ENCODE measurements at places on chromosomes 1 and 21.

DNA sequence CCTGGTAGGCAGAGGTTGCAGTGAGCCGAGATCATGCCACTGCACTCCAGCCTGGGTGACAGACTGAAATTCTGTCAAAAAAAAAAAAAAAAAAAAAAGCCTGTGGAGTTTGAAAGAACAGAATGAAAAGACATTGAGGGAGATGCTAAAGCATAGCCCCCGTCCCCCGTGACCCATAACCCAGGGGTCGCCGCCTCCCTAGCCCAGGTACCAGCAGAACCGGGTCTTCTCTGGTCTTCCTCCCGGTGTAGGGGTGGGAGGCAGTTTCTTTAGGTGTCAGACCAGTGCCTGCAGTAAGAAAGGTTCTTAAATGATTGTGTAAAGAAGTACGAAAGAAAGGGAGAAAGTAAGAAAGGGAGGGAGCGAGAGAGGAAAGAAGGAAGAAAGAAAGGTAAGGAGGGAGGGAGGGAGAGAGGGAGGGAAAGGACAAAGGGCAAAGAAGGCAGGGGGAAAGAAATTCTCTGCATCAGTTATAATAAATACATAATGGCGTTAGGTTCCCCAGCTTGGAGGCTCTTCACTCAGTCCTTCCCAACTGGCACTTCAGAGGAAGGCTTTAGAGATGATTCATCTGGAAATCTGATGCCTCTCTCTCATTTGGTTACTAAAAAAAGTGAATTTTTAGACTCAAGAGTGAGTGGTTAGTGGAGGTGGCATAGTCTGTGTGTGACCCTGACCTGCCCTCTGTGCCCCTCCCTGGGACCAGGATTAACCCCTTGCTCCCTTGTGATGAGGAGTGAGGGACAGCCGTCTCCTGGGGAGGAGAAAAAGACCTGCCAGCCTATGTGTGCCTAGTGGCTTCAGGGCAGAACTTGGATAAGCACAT is 1.1 kb downstream of the IL24 start:
- no peak for DNase-seq
- no peak overlapping the region for H3K4me3 ChIP-seq
- no peak overlapping the region for H3K27ac ChIP-seq
- H3K36me3 ChIP-seq: no peaks in the 10 kb centered on the region

DNA sequence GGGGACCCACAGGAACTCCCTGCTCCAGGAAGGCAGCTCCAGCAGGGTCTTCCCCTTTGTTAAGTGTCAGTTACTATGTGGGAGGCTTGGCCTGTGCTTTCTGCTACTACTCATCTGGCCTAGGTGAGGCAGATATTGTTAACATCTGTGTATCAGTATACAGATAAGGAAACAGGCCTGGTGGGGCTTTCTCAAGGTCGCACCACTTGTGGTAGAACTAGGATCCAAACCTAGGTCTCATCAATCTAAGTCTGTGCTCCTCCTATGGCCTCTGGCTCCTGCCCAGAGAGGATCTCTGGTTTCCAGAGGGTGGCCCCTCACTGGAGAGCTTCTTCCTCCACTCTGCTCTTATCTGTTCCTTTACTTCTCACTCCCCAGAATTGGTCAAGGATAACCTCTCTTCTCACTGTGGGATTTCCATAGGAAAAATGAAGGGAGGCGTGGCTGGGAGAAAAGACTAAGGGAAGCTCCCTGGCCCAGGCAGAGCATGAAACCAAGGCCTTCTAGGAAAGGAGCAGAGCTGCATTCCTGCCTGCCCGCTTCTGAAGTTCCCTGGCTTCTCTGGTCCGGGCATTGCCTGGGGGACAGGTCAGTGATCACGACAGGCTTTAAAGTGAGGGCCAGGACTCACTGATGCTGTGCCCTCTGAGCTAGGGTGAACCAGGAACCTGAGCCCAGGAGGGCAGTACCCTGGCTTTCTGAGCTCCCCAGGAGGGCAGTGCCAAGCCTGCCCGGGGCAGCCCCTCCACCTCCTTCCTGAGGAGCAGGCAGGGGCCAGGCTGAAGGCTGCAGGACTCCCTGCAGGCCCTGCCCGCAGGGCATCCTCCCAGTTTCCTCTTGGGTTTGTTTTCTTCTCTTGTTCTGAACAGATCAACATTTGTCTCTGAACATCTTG is 5.8 kb downstream of the KCNC4 start:
- DNase-seq: no peak
- H3K4me3 ChIP-seq: no peak overlapping the region
- no peaks in the 10 kb centered on the region for H3K27me3 ChIP-seq
- H3K27ac ChIP-seq: no peak overlapping the region

GRCh38 chr1:116806671-116807070 is 52.4 kb downstream of the CD2 start:
- H3K27ac ChIP-seq: no peak overlapping the region
- H3K36me3 ChIP-seq: no peaks in the 10 kb centered on the region
- no peaks in the 10 kb centered on the region for H3K4me1 ChIP-seq
- H3K4me3 ChIP-seq: no peak overlapping the region

DNA sequence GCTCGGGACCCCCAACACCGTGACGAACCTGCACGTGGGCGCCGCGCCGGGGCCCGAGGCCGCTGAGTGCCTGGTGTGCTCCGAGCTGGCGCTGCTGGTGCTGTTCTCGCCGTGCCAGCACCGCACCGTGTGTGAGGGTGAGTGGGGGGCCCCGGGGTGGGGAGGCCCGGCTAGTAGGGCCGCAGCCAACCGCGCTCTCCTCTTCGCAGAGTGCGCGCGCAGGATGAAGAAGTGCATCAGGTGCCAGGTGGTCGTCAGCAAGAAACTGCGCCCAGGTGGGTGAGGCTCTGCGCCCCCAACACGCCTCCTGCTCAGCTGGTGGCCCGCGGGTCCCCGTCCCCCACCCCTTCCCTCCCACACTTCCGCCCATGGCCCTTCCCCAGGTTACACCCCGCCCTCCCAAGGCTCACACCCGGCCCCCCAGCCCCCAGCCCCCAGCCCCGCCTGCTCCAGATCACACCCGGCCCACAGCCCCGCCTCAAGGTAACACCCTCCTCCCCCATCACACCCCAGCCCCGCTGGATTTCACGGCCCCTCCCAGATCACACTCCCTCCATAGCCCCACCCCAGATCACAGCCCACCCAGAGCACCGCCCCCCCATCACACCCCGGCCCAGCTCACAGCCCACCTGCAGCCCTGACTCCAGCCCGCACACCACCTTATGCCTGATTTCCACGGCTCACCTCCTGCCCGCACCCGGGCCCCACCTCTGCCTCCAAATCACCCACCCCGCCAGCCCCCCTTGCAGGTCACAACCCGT is 2.4 kb upstream of the MMP23B start:
- no peaks in the 10 kb centered on the region for H3K27me3 ChIP-seq
- no peak overlapping the region for H3K4me3 ChIP-seq
- H3K36me3 ChIP-seq: peaks cover 5% of the 10 kb centered on the region

DNA sequence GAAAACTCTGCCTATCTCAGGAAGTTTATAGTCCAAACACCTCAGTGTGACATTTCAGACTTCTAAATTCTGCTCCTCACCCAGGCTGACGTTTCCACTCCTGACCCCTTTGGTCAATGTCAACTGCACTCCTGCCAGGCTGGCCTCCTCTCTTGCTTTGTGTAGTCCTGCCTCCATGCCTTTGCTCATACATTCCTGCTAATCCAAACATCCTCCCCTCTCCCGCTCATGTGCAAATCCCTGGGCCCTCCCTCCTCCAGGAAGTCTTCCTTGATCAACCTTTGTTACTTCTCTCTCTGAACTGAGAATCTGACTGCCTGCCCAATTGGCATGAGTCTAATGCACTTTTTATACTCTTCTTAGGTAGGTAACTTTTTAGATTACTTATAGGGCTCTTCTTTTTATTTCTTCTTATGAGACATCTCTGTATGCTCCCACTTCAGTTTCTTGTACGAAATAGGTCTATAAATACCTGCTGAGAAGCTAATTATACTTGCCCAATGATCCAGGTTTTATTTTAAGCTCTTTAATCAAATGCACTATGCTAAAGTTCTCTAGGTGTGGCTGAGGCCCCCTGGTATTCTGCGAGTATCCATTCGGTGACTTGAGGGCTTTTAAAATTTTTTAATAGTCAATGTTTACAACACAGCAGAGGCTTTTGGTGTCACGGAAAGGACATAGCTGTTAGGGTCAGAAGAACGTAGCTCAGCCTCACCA is 128.1 kb downstream of the PLXNA2 start:
- H3K27ac ChIP-seq: no peak overlapping the region
- no peak for DNase-seq
- no peaks in the 10 kb centered on the region for H3K27me3 ChIP-seq
- H3K4me1 ChIP-seq: peaks cover 12% of the 10 kb centered on the region
- no peaks in the 10 kb centered on the region for H3K36me3 ChIP-seq

- no peak overlapping the region for H3K4me3 ChIP-seq
- no peak for DNase-seq
- no peaks in the 10 kb centered on the region for H3K27me3 ChIP-seq
- no peaks in the 10 kb centered on the region for H3K36me3 ChIP-seq
These were observed 80.8 kb downstream of the LRRC7 start for GRCh38 chr1:69648486-69648885.

DNA sequence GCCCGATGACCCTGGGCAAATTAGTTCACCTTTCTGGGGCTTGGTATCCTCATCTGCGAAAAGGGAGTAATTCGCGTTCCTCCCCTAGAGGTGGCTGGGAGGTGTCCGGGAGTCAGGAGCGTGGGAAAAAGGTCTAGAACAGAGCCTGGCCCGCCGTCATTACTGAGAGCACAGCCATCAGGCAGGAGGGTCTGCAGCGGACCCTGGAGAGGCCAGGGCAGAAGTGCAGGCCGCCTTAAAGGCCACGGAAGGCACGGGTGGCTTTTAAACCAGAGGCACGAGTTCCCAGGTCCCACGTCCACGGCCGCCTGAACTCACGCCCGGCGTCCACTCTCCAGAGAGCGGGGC is 850 bp downstream of the PANK4 start:
- H3K4me1 ChIP-seq: no peaks in the 10 kb centered on the region
- H3K27me3 ChIP-seq: peaks cover 1% of the 10 kb centered on the region
- DNase-seq: no peak
- H3K27ac ChIP-seq: no peak overlapping the region
- H3K36me3 ChIP-seq: peaks cover 32% of the 10 kb centered on the region

GRCh38 chr21:46077674-46078101 is 20.2 kb upstream of the COL6A2 start:
- no peak for DNase-seq
- H3K4me1 ChIP-seq: no peaks in the 10 kb centered on the region
- H3K36me3 ChIP-seq: peaks cover 5% of the 10 kb centered on the region
- no peak overlapping the region for H3K4me3 ChIP-seq
- peaks cover 36% of the 10 kb centered on the region for H3K27me3 ChIP-seq
- no peak overlapping the region for H3K27ac ChIP-seq

DNA sequence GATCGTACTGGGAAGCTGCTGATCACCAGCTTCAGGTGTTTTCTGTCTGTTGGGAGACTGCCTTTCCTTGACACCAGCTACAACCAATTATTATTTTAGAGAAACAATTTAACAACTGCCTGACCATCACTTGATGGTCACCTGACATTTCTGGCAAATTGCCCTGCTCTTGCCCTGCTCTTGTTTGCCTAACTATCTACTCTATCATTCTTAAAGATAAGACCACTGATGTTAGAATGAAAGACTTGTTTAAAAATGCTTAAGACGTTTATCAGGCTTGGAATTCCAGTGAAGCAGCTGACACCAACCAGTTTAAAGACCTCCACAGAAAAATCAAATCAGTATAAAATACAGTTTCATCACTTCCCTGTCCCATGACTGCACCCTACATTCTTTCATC is 423.3 kb upstream of the CAMK1G start:
- H3K4me1 ChIP-seq: no peaks in the 10 kb centered on the region
- H3K4me3 ChIP-seq: no peak overlapping the region
- no peak overlapping the region for H3K27ac ChIP-seq
- H3K36me3 ChIP-seq: no peaks in the 10 kb centered on the region
- no peak for DNase-seq

DNA sequence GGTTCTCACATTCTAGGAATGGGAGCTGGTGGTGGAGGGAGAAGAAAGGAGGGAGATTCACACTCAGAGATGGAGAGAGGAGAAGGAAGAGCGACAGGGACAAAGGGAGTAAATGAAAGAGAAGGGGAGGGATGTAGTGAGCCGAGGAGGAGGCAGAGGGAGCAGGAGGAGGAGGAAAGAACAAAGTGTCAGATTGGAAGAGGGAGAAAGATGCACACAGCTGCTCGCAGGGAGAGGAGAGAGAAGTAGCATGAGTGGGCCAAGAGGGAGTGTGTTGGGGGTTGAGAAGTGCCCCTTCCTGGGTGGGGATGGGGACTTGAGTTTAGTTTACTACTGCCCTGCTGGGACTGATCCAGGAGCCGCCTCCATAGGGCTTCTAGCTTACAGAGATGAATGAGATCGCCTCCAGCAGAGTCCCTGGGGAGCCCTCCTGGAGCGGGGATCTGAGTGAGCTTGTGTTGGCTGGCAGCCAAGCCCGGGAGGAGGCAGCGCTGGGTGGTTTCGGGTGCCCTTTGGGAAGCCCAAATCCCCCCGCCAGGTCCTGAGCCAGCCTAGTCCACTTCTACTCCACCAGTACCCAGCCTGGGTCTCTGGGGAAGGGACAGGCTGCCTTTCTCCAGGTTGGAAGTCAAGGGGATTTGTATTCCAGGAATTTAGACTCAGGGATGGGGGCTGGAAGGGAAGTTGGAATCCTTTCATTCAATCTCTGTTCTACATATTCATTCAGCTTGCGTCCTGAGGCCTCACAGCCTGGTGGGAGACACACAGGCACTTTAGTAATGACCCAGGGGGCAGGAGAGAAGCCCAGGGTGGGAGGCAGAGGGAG is 20.9 kb downstream of the PTPRU start:
- peaks cover 22% of the 10 kb centered on the region for H3K4me1 ChIP-seq
- DNase-seq: no peak
- no peak overlapping the region for H3K27ac ChIP-seq
- no peaks in the 10 kb centered on the region for H3K27me3 ChIP-seq
- H3K4me3 ChIP-seq: no peak overlapping the region

- H3K4me3 ChIP-seq: no peak overlapping the region
- H3K4me1 ChIP-seq: peaks cover 20% of the 10 kb centered on the region
- H3K27me3 ChIP-seq: no peaks in the 10 kb centered on the region
- H3K27ac ChIP-seq: no peak overlapping the region
These were observed 29.5 kb upstream of the ECE1 start for GRCh38 chr1:21319447-21320407.

GRCh38 chr1:232533328-232533727 is 96.6 kb downstream of the SIPA1L2 start:
- no peak overlapping the region for H3K27ac ChIP-seq
- H3K36me3 ChIP-seq: no peaks in the 10 kb centered on the region
- no peaks in the 10 kb centered on the region for H3K4me1 ChIP-seq
- no peak for DNase-seq

DNA sequence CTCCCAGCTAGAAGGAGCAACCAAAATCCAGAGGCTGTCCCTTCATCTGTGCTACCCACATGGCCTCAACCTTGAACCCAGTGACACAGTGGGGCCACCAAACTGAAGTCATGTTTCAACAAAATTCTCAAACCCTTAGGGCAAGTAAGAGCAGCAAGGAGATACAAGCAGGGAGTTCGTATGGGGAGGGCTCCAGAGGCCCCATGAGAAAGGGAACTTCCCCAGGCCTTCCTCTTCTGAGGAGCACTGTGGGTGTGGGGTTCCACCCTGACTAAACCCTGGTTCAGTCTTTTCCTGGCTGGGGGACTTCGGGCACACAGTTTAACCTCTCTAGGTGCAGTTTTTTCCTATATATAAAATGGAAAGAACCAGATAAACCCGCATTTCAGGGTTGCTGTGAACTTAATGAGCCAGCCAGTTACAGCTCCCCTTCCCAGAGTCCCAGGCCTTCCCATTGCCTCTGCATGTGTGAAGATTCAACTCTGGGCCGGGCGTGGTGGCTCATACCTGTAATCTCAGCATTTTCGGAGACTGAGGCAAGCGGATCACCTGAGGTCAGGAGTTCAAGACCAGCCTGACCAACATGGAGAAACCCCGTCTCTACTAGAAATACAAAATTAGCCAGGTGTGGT is 8.0 kb upstream of the THEMIS2 start:
- no peak overlapping the region for H3K27ac ChIP-seq
- H3K4me3 ChIP-seq: no peak overlapping the region
- no peak for DNase-seq
- no peaks in the 10 kb centered on the region for H3K36me3 ChIP-seq
- peaks cover 3% of the 10 kb centered on the region for H3K27me3 ChIP-seq
- no peaks in the 10 kb centered on the region for H3K4me1 ChIP-seq

Measured in Calu3 (cell line).